Keratinocyte (primary cell): ENCODE measurements at places on chromosomes 5 and 9. TPM values are rescaled to one million over a fixed set of nuclear protein-coding genes. Genes with fewer than 3 reads are reported as not detected.

DNA sequence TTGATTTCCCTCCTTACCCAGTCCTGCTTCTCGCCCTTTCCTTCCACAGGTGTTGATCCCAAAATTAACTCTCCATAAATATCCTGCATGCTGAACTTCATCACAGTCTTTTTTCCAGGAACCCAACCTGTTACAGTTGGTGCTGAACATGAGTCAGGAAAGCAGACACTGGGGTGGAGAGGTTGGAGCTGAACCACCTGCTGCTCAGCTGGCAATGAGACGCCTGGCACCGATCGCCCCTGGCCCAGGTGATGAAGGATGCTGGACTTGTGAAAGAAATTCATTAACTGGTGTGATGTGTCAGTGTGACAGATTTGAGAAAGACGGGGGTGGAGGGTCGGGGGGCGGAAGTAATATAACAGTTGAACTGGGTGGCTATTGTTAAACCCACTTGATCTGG lies 30.6 kb downstream of the CPLX2 start:
- no peak for DNase-seq

Gene WDR38
- polyA plus RNA-seq = not detected in 3 replicates

Gene ENG
- polyA plus RNA-seq = 0.22 to 0.86 TPM (median 0.33 TPM) in 3 replicates

DNA sequence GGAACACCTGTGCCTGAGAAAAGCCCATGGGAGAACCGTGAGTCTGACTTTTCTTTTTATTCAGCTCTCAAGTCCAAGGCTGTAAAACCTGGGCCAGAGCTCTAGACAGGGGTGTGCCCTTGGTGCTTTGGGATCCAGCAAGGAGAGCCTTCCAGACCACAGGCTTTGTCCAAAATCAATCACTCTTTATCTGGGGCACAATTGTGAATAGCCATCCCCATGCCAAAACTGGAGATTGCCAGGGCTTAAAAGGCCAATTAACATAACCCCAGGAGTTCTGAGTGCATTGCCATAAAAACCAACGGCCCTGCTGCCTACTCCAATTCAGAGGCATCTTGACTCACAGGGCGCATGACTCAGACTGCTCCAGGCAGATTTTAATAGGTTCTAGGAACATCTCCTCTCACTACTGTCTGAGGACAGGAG lies 391.8 kb downstream of the ARHGEF28 start:
- no peak for DNase-seq

Gene PIK3R1
- 6.6 to 16.7 TPM (median 13.9 TPM) in 3 replicates for polyA plus RNA-seq

GRCh38 chr9:88950341-88951154 lies 40.7 kb upstream of the S1PR3 start:
- no peak for DNase-seq

Gene GZMA
- not detected in 3 replicates for polyA plus RNA-seq

Gene GNA14
- polyA plus RNA-seq = not detected in 3 replicates

DNA sequence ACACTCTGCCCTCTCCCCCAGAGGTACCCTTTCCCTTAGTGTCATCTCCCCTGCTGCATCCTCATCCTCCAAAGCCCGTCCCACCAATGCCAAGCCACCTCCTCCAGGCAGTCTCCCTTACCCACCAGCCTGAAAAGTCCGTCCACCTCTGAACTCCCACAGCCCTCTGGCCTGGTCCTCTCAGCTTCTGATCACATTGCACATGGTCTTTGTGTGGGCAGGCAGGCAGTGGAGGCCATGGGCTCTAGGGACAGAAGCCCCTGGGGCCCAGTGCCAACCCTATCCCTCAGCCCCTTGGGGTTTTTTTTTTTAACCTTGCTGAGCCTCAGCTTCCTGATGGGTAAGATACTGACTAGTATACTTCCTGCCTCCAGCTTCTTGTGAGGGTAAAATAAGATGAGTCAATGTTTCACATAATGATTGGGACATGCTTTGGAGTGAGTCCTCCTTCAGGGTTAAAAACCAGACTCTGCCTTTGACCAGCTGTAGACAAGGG lies 19.4 kb downstream of the CSF1R start:
- DNase-seq = no peak

DNA sequence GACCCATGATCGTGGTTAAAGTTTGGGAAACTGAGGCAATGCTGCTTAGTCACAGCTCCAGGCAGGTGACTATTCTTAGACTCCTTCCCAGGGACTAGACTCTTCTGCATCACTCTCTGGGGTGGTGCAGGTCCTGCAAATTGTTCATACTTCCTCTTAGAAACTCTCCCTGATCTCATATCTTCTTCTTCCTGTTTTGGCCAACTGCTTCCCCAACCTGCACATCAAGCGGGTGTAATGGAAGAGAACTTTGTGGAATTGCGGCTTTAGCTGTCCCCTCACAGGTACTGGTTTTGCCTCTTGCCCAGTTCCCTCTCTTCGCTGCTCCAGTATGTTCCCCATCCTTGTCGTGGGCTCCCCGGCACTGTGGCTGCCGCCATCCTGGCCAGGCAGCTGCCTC lies 111.5 kb upstream of the CTSL start:
- no peak for DNase-seq

GRCh38 chr5:74319076-74319475 lies 321.5 kb downstream of the ENC1 start:
- peak; percentile 36 for DNase-seq

Gene KIAA1958
- 0.77 to 1.2 TPM (median 0.84 TPM) in 3 replicates for polyA plus RNA-seq

DNA sequence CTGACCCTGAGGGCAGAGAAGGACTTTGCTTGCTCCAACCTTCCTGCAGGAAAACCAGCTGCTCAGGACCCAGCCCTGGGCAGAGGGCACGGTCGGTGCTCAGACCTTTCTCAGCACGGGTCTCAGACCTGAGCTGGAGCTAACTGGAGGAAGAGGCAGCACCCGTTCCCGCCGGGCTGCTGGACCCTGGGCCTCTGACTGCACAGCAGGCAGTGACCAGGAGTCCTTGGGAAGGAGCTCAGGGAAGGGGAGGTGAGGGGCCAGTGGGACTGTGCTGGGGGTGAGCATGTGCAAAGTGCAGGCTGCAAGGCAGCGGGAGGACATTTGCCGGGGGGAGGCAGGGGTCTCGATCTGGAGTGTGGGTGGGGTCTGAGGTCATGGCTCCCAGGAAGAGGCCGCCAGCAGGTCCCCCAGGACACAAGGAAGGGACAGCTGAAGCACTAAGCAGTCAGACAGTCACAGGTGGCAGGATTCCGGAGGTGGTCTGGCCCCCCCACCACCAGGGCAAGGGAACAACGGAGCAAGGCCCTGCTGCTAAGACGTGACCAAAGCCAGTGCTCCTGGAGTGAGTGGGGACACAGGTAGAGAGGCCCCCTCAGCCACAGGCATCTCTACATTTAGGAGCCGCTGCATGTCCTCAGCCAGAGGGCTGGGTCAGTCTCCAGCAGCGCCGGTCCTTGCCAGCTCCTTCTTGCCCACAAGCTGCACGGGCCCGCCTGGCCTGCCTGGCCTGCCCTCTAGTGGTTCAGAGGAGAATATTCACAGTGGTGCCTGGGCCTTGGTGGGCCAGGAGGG lies 4.8 kb upstream of the DPM2 start:
- DNase-seq = no peak

GRCh38 chr5:103706939-103707682 lies 144.5 kb upstream of the NUDT12 start:
- no peak for DNase-seq

GRCh38 chr5:389891-390622 lies 52.9 kb upstream of the EXOC3 start:
- no peak for DNase-seq

DNA sequence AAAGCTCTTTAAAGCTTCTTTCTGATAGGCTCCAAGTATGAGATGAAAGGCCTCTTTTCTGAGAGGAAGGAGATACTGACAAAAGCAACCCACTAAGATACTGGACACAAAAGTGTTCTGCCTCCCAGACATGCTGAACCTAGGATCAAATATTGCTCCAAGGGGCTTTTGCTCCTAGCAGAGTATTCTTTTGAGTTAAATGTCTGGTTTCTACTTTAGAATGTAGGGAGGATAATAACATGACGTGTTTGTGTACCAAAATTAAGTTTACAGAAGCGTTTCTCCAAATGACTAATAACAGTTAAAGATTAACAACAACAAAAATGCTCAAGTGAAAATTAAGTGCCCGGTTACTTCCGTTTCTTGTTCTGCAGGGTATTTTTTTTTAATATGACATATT lies 2293.3 kb upstream of the C9orf72 start:
- DNase-seq = no peak

Gene SLC36A2
- polyA plus RNA-seq = not detected in 3 replicates

Gene RACK1
- polyA plus RNA-seq = 3,291 to 4,197 TPM (median 3,883 TPM) in 3 replicates

- no peak for DNase-seq
These were observed 115.9 kb upstream of the MINAR2 start for GRCh38 chr5:129631961-129632360.

DNA sequence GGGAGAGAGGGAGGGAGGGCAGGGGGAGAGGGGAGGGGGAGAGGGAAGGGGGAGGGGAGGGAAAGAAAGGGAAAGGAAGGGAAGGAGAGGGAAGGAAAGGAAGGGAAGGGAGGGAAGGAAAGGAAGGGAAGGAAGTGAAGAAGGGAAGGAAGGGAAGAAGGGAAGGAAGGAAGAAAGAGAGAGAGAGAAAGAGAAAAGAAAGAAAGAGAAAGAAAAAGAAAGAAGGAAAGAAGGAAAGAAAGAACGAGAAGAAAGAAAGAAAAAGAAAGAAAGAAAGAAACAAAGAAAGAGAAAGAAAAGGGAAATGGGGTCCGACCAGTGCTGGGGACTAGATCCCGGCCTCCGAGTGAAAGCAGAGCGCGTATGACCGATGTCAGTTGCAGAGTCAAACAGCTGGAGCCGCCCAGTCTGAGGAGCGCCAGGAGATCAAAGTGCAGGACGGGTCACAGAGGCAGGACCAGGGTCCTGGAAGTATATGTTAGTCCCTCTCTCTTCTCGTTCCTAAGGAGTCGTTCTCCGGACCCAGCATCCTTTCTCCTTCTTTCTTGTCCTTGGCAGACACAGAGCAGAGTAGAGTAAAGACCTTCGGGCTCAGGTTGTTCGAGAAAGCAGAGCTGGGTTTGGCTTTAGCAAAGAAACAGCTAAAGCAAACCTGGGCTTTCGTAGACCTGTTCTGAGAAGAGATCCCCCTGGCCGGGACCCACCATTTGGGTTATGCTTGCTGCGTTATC lies 305.4 kb upstream of the MSX2 start:
- DNase-seq = no peak

DNA sequence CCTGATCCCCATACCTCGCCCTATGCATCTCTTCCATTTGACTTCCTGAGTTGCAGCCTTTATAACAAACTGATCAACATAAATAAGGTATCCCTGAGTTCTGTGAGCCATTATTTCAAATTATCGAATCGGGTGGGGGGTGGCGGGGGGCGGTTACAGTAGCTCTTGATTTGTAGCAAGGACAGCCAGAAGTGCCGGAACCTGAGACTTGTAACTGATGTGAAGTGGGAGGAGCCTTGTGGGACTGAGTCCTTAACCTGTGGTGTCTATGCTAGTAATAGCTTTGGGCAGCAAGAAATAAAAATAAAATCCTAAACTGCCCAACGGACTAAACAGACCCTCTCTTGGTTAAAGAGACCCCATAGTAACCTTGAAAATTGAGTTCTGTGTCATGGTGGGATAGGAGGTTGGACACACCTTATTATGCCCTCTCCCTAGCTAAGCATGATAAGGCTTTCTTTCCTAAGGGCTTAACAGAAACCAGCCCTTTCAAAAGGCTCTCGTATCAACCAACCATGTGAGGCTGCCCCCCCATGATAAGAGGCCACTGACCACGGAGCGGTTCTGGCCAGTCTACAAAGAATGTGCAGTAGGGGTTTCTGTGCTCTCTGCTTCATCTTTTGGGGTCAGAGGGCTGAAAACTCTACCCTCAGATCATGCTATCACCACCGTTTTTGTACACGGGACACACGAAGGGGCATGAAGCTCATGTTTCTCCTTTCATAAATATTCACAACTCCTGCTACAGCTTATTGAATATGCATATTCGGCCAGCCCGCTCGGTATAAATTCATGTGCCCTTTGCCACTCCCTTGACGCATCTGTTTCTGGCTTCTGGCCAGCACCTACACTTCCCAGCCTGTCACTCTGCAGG lies 39.5 kb upstream of the IQGAP2 start:
- DNase-seq = no peak

Gene SHLD3
- 2.1 to 3.6 TPM (median 2.4 TPM) in 3 replicates for polyA plus RNA-seq

GRCh38 chr5:67266654-67267350 lies 70.2 kb upstream of the CD180 start:
- DNase-seq = no peak

- no peak for DNase-seq
These were observed 17.3 kb downstream of the RIOK2 start for GRCh38 chr5:97165726-97166125.

Gene STPG3
- polyA plus RNA-seq = not detected in 3 replicates

DNA sequence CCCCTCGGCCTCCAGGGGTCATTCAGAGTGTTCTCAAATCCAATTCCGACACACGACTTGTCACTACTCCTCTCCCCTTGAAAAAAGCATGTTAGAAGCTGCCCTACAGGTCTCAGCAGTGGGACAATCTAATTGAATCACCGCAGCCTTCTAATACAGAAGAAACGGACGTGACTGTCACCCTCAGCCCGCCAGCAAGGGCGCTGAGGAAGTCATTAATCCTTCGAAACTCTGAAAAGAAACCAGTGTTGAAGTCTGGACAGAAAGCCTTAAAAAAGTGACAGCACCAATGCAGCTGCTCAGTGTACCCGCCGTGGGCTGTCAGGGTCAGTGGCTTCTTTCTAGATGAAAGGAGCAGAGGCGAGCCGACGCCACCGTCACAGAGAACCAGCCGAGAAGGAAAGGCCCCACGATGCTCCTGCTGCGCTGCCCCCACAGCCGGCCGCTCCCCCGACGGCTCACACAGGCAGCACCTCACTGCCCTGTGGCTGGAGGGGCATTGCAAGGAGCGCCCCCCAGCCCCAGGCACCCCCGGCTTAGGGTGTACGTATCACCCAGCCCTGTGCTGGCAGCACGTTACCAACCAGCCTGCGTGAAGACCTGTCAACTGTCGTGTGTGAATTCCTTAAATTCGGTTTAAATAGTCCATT lies 5.7 kb downstream of the BRD3OS start:
- DNase-seq = no peak

GRCh38 chr9:98010445-98010844 lies 27.3 kb downstream of the ANP32B start:
- DNase-seq = no peak

DNA sequence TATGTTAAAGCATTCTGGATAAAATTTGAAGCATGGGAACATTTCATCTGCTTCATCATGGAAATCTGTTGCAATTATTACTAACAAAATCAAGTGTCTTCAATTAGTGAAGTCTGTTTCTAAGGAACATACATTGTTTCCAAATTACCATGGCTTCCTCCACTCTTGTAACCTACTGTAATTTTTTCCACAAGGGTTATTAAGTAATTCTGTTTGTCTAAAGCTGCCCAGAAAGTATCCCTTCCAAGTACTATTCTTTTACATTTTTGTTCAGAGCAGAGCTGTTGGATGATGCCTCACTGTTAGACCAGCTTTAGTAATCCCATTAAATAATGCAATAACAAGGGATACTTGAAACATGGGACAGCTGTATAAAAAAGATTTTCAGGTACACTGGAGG lies 483.5 kb upstream of the CD180 start:
- DNase-seq = no peak

DNA sequence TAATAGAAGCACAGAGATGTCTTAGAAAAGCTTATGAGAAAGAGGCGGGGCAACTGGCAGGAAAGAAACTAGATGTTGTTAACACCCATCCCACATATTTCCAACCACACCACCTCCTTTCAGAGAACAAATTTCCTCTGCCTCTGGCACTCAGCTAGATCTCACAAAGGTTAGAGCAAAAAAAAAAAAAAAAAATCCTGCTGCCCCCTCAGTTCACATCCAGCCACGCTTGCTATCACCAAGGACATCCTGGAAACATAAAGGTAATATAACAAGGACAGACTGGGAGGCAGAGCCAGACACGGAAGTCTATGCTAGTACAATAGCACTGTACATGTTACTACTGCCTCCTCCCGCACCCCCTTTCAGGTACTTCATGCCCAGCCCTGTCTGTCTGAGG lies 238.0 kb upstream of the PTGER4 start:
- no peak for DNase-seq

Gene LYRM7
- 2.3 to 5.5 TPM (median 3.3 TPM) in 3 replicates for polyA plus RNA-seq

Gene ADAMTS2
- polyA plus RNA-seq = not detected in 3 replicates
